Hindlimb muscle (tissue), 1 donor: ENCODE measurements at places on chromosomes 6 and 20.

GRCh38 chr6:170128346-170128745 lies 162.5 kb downstream of the DLL1 start:
- DNase-seq = no peak

DNA sequence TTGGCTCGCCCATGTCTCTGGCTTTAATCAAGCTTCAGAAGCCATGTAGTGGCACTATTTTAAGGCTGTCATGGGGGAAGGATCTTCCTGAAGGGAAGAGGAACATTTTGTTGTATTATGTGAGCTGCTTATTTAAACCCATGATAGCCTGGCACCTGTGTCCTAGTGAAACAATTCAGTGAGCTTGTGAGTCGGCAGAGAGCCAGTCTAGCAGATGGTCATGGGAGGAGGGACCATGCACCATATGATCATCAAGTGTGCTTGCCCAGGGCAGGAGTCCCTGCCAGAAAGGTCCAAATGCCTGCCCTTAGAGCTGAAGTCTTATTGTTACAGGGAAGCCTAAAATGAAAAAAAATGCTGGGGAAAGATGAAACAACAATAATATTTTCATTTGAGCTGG lies 132.9 kb downstream of the PRDM13 start:
- no peak for DNase-seq

GRCh38 chr6:85574932-85575598 lies 18.6 kb downstream of the SNX14 start:
- no peak for DNase-seq

- no peak for DNase-seq
These were observed 101.6 kb upstream of the TMEM30A start for GRCh38 chr6:75386050-75386770.

DNA sequence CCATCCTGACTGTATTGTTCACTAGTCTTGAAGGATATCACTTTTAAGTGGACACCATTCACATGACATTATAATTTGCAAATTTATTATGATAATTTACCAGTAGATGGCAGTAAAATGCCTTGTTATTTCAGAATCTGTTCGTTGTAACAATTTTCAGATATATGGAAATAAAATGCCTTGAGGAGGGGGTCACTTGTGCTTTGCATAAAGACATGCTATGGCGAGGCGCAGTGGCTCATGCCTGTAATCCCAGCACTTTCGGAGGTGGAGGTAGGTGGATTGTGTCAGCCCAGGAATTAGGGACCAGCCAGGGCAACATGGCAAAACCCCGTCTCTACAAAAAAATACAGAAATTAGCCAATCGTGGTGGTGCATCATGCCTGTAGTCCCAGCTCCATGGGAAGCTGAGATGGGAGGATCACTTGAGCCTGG lies 9.0 kb upstream of the NCOA6 start:
- DNase-seq = peak; percentile 7

- peak; percentile 6 for DNase-seq
These were observed 25.8 kb upstream of the RNGTT start for GRCh38 chr6:88989215-88989614.

DNA sequence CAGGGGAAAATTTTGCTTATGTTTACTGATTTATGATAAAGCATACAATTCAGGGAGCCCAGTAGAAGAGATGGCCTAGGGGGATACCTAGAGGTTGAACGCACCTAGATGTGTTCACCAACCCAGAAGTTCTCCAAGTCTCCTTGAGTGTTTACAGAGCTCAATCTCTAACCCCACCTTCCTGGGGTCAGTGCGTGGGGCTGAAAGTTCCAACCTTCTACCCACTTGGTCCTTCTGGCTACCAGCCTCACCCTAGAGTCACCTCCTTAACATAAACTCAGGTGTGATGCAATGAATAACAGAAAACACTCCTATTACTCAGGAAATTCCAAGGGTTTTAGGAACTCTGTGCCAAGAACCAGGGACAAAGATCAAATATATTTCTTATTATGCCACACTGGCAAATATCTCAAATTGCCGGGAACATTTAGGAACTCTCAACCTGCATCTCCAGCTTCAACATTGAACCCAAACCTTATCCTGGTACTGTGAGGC lies 26.4 kb downstream of the AFG1L start:
- DNase-seq = no peak

GRCh38 chr6:52972989-52973388 lies 22.1 kb downstream of the GSTA4 start:
- no peak for DNase-seq

GRCh38 chr20:20552076-20552475 lies 160.4 kb downstream of the RALGAPA2 start:
- no peak for DNase-seq

DNA sequence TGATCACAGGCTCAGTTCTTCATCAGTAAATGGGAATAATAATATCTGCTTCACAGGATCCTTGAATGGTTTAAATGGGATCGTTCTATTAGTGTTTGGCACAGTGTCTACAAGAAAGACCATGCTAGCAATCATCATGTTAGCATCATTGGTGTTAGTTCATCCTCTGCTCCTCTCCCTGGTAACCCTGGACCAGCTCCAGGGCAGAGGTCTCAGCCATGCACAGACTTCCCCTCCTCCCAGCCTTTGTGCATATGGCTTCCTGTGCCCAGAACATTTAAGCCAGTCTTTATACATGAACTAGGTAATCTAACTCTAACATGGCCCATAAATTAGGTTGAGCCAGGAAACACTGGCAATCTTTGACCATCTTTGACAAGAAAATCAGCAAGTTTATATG lies 180.2 kb downstream of the EPM2A start:
- no peak for DNase-seq

DNA sequence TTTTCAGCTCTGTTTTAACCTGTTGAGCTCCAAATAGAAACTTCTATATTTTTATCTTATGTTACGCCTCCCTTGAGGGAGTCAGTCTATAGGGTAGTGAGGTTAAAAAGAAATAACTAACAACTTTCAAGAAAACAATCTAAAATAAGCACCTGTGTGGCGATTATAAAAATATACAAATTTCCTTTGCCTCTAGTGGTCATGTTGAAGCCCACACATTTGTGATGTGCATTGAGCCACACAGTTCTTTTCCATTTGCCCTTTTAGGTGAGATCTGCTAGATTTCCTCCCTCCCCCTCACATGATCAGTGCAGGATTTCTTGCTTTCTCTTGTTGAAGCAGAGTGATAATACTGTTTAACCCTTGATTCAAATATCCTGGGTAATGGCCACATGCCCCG lies 84.2 kb downstream of the MYB start:
- no peak for DNase-seq

DNA sequence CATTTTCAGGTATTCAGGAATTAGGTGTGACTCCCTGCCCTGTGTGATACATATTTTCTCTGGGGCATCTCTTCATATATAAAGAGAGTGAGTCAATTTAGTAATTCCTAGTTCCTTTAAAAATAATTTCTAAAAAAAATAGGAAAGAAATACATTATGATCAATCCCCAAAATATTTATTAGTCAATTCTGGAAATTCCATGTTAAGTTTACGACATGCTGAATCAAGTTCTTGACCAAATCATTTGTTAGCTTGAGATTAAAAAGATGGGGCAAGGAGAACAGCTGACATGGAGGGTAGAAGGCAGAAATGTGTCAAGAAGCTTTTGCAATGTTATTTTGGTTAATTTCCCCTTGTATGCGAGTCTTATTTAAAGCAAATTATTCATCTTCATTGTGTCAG lies 22.7 kb upstream of the PRDM1 start:
- DNase-seq = no peak

DNA sequence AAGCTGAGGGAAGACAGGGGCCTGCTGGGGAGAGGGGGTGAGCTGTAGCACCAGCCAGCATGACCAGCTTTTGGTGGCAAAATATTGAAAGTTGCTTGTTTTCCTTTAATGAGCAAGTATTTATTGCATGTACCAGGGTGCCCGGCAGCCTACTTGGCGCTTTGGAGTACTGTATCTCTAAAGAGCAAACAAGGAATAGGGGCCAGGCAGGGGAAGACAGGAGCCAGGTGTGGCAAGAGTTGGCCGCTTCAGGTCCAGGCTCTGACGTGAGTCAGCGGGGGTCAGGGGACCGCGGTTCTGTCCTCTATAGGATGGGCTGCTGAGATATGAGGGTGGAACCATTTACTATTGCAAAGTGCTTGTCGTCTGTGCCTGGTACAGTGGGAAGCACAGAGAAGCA lies 63.1 kb downstream of the PSMG4 start:
- no peak for DNase-seq

DNA sequence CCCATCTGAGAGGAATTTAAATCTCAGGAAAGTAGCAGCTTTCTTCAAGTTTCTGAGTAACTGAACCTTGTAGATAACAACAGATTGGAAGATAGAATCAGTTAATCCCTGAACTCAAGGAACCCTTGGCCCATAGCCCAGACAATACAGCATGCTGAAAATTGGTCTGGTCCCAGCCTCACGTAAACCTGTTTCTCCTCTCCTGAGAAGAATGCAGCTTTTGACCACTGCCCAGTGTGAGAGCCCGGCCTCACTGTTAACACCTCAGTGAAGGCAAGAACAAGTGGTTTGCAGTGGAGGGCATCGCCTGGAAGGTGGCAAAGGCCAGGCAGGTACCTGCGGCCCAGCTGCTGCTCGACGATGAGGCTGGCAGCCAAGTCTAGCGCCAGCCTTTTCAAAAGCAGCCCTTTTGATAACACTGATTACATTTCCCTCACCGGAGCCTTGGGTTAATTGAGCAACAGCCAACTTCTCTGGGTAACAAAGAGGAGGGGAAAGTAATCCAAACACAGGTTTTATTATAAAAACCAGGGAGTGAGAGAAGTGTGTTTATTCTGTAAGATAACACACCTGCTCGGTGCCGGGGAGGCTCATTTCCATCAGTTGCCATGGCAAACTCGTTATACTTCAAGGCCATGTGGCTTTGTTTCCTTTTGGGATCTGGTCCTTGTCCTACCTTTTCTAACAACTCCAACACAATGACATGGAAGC lies 54.0 kb downstream of the TRAF3IP2 start:
- no peak for DNase-seq

- DNase-seq = no peak
These were observed 15.0 kb downstream of the OR2B3 start for GRCh38 chr6:29071831-29072723.

- DNase-seq = no peak
These were observed 69.2 kb downstream of the PRDM1 start for GRCh38 chr6:106155219-106155830.

- DNase-seq = no peak
These were observed 158.4 kb downstream of the IBTK start for GRCh38 chr6:82088978-82089771.

- no peak for DNase-seq
These were observed 235.4 kb downstream of the CDKAL1 start for GRCh38 chr6:20769631-20770030.

- no peak for DNase-seq
These were observed 10.3 kb upstream of the MYB start for GRCh38 chr6:135170849-135171248.

DNA sequence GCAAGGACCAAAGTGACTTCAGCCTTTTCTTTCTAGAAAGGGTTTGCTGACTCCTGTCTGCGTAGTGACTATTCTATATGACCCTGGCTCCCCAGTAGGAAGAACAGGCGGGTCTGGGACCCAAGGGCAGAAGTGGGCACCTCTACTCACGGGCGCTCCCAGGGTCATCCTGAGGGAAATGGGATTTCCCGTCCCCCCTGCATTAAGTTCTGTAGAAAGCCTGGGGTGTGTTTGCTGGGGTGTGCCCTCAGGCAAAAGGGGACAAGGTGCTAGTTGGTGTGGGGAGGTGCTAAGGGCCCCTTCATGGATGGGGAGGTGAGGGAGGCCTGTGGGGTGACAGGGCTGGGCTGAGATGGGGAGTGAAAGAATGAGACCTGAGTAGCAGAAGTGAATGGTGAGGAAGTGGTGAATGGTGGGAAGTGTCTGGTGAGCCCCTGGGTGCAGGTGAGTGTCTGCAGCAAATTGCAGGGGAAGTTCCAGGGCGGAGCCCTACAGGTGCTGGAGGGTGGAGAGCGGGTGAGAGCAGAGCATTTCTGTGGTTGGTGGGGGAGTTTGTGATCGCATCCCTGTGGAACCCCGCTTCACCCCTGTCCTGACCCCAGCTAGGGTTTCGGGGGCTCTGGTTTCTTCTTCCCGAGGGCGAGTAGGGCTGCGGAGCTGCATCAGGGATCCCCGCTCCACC lies 21.1 kb downstream of the RAET1L start:
- no peak for DNase-seq

GRCh38 chr6:142744836-142745235 lies 200.1 kb downstream of the HIVEP2 start:
- DNase-seq = no peak

- DNase-seq = peak; percentile 18
These were observed 97.0 kb downstream of the KCNB1 start for GRCh38 chr20:49385465-49385864.

- DNase-seq = no peak
These were observed 985.1 kb downstream of the HACE1 start for GRCh38 chr6:103874575-103874974.

DNA sequence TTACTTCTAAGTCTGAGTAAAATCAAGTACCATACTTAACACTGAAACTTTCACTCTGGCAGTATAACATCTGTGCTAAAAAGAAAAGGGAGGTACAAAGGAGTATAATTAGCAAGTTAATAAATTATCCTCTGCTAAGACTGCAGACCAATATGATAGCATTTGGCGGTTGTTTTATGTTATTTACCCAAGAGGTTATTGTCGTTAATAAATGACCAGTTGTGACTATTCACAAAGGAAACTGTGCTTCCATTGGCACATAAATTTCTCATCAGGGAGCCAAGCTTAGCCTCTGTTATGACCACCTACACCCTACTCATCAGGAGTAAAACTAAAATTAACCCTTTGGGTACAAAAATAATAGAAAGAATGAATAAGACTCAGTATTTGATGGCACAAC lies 86.5 kb downstream of the CRYBG1 start:
- no peak for DNase-seq

DNA sequence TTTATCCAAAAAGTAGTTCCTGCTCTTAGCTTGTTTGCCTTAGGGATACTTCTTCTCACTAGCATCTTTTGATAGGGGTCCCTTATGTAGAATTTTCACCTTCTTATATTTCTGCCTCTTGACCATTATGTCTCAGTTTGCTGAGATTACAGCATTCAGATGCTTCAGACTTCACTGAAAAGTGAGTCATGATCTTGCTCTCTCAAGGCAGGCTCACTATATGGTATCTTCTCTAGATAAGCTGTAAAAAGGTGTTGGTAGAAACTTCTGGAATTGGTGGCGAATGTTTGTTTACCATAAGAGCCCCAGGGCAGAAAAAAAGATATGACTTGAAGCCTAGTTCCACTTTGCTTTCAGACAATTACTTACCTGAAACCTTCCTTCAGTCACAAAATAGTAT lies 19.7 kb downstream of the GTPBP2 start:
- DNase-seq = no peak

DNA sequence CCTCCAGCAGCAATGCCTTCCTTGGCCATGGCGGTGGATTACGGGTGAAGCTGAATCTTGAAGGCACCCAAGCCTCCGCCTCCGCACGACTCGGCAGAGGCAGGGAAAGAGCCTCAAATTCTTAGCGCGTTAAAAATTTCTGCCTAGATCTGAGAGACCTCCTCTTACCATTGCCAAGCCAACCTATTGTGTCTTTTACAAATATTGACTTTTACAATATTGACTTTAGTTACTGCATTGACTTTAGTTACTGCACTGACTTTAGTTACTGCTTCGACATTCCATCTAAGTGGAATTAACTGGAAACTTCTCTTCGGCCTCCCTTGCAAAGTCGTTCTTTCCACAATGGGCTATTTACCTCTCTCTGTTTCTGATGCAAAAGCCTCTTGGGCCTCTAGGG lies 13.8 kb upstream of the AKAP12 start:
- DNase-seq = no peak

GRCh38 chr6:166334878-166335277 lies 7.5 kb downstream of the SFT2D1 start:
- DNase-seq = no peak
